ENCODE measurements at places on chromosomes 1 and 21.
A peak's percentile ranks its signal among the peaks of the same experiment; 100 is the strongest.

- DNase-seq, result no peak
These were observed 88.5 kb upstream of the AJAP1 start for GRCh38 chr1:4565801-4566449.

DNA sequence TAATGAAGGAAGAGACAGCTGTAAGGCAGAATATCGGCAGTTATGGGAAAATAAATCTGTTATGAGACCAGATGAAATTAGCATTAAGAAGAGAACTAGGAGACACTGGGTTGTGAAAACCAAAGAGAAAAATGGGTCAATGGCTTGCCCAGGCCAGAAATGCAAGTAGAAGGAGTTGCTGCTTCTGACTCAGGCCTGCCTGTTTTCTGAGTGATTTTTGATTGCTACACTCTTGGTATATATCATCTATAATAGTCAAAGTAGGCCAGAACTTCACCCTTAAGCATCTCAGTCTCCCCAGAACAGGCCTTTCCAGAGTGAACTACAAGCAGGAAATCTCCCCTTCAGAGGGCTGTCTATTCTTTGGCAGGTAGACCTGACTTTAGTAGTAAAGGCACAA, 107.0 kb downstream of the NRIP1 start:
- DNase-seq, result no peak

DNA sequence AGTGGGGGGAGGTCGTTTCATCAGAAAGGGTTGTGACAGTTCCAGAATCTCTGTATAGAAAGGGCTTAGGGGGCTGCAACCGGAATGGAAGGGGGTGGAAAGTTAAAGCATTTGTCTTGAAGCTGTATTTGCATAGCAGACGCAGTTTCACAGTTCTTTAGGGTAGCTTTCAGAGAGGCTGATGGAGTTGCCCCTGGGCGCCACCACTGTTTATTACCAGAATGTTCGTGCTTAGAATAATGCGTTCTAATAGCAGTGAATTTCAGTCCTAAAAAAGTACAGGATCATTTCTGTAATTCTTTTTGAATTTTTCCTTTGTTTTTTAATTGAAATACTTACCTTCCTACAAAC, 1.3 kb downstream of the EXO1 start:
- DNase-seq, result no peak

DNA sequence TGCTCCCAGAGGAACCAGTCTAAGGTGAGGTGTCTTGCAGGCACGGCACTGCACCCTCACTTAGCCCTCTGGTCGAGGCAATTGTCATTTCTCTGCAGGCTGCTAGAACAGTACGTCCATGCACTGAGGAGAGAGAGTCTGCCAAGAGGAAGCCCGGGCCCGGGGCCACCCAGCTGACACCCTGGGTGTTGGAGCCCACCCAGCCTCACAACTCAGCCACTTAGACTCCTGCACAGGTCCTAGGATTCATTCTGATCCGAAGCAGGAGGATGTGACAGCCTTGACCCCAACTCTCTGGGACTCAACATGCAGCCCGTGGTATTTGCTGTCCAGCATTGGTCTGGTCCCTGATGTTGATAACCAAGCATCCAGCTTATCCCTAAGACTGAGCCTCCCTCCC, 111.9 kb downstream of the ADSS2 start:
- DNase-seq, result no peak

DNA sequence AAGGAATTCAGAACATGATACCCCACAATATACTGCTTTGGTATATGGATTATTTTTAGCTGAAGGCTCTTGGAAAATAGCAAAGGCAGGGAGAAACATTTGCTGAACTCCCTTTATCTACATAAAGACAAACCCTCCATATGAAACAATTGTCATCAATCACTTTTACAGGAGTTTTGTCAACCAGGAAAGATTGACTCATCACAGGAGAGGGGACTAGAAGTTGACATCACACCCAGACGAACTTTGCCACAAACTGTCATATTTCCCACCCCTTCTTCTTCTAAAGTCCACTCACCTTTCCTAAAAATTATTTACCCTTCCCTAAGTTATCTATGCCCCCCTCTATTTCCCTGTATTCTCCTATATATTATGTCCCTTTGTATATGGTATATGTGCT, 47.9 kb downstream of the RBM11 start:
- DNase-seq, result no peak

- DNase-seq, result no peak
These were observed 614.3 kb upstream of the ADAMTS5 start for GRCh38 chr21:27581168-27581567.

GRCh38 chr21:37915497-37915911, 753 bp downstream of the KCNJ6 start:
- no peak for DNase-seq

GRCh38 chr1:162349635-162350330, 26.9 kb downstream of the SPATA46 start:
- peak; percentile 95 for DNase-seq

- peak; percentile 35 for DNase-seq
These were observed at the start of gene DENND2D for GRCh38 chr1:111199881-111200801. Gene DENND2D (minus strand): TSS chr1:111200646. CDS start chr1:111200459, 187 bp downstream.

GRCh38 chr1:53395671-53396215, 63.5 kb upstream of the DMRTB1 start:
- DNase-seq, result peak; percentile 12

DNA sequence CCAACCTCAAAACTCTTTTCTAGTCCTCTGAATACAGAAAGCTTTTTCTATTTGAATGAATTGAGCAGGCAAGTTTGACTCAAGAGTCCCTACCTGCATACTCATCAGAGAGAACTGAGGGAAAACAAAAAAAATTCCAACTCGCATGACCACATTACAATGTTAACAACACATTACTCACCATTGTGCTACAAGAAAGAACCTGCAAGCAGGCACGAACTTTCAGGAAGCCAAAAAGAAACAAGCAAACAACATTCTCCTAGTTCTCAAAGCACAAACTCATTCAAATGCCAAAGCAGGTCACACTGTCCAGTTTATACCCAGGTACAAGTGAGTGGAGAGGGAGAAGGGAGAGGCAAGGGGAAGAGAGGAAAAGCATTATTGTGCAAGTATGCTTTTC, 14.6 kb downstream of the OTUD7B start:
- DNase-seq, result peak; percentile 85

GRCh38 chr1:118949315-118949714, 38.8 kb downstream of the TBX15 start:
- DNase-seq, result no peak

DNA sequence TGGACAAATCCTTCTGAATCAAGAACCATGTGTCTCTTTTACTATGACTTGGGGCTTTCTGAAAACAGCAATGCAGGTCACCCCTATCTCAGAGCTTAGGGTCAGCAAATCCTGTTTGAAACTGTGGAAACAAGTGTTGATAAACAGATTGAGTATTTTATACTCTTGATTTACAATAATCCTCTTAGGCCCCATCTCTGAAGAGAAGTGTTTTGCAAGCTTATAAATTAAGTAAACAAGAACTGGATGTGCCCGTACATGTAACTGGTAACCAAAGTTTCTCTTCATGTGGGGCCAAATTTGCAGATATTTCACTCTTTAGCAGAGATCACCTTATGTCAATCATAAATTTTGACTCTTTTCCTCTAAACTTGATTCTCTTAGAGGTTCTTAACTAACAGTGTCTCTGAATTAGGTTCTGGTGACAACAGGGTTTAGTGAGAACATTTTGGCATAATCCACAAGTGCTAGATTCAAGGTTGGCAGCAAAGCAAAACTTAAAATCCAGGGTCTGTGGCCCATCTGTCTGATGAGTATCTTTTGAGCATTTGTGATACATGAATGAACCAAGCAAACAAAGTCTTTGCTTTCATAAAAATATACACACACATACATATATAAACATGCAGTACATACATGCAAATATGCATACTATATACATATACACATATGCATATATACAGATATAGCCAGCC, 183.0 kb upstream of the HOOK1 start:
- no peak for DNase-seq

DNA sequence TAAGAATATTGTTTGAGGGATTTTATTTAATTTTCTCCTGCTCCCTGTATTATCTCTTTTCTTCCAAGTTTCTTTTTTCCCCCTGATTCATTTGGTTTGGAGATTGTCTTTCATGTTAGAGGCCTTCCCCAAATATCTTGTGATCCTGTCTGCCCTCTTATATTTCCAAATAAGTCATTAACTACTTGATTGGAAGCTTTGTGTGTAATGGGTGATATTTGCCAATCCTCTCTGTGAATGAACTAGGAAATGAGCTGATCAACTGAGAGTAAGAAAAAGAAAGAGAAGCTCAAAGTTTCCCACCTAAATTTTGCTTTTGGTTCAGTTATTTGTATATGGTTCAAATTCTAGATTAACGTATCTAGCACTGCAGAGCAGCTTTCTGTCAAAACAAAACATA, 23.6 kb upstream of the LY9 start:
- DNase-seq, result no peak

- DNase-seq, result no peak
These were observed 124.8 kb upstream of the GRIK3 start for GRCh38 chr1:37159102-37159501.

- no peak for DNase-seq
These were observed 20.1 kb downstream of the KDM1A start for GRCh38 chr1:23039308-23039826.

- no peak for DNase-seq
These were observed 60.3 kb downstream of the UBR4 start for GRCh38 chr1:19149736-19150135.

GRCh38 chr1:211487672-211488208, 4.2 kb downstream of the RD3 start:
- DNase-seq, result no peak

DNA sequence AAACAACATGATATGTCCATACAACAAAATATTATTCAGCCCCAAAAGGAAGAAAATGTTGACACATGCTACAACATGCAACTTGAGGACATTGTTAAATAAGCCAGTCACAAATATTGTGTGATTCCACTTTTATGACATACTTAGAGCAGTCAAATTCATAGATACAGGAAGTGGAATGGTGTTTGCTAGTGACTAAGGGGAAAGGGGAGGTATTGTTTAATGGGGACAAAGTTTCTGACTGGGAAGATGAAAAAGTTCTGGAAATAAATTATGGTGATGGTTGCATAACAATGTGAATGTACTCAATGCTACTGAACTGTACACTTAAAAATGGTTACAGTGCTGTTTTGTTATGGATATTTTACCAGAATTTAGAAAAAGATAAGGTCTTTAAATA, 77.7 kb downstream of the RHOU start:
- no peak for DNase-seq

GRCh38 chr1:27545271-27545670, 55.3 kb upstream of the WASF2 start:
- DNase-seq, result no peak

DNA sequence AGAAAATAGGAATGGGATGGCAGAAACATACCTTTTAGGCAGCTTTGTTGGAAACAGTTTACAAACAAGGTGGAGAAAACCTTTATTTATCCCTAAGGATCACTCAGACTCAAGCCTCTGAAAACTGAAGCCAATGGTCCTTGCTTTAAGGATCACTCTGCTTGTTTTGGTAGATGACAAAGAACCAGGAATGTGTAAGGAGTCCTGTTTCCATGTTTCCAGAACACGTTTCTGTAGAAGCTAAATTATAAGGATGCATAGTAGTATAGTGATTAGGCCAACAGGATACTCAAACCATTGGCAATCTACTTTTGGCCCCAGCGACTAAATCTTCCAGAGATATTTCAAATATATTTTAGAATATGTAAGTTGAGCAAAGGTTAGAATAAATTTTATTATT, 149.1 kb upstream of the HP1BP3 start:
- no peak for DNase-seq

DNA sequence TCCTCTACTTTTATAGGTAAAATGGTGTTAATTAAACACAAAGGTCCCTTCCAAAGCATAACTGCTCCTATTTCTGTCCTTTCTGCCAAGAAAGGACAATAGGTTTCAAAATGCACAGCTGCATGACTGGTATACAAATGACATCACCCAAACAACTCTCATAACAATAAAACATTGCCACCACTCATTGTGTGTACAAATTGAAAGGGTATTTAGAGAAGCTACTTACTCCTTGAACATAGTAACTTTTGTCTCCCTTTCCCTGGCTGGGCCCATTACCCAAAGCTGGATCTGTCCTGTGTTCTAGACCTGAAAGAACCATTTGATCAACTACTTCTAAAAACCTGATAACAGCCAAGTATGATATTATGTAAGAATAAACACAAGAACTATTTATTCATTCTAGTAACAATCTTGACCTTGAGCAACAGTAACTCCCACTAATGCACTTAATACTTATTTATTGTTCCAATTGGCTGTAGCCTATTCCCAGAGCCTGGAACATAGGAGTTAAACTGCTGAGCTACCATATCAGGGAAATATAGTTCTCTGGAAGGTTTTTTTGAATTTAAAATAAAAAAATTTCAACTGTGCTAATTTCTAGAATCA, 38.2 kb downstream of the TTLL7 start:
- DNase-seq, result no peak

GRCh38 chr1:225454733-225455132, 26.9 kb upstream of the LBR start:
- peak; percentile 93 for DNase-seq

GRCh38 chr1:165639821-165640623, 9.0 kb downstream of the MGST3 start:
- no peak for DNase-seq

DNA sequence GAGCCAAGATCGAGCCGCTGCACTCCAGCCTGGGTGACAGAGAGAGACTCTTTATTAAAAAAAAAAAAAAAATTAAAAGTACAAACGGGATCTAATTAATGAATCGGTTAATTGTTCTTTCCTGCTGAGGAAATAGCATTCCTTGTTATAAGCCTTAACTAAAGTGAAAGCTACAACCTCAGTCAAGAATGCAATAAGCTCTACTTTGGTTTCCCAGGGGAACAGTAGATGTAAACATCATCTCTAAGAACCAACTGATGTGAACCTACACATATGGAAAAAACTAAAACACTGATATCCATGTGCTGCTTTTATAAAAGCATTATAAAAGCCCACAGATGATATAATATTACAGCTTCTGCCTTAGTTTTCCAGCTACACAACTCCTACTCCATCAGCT, 41.9 kb downstream of the LPGAT1 start:
- DNase-seq, result no peak

DNA sequence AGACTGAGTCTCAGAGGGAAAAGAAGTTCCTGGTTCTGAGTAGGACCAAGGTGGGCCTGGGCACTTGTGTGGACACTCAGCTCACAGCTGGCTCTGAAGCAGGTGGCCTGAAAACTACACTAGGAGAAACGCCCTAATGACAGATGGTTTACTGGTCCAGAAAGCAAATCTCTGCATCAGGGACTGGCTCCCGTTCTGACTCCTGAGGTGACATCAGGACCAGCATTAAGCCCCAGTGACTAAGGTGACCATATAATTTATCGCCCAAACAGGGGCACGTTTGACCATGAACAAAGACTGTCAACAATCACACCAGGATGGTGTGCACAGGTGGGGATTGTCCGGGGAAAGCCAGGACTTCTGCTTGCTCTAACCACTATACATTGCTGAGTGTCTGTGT, 12.2 kb upstream of the CD34 start:
- DNase-seq, result no peak

- no peak for DNase-seq
These were observed 4.6 kb upstream of the FAM167B start for GRCh38 chr1:32242341-32242851.
